ENCODE measurements at places on chromosomes 5 and 9.

DNA sequence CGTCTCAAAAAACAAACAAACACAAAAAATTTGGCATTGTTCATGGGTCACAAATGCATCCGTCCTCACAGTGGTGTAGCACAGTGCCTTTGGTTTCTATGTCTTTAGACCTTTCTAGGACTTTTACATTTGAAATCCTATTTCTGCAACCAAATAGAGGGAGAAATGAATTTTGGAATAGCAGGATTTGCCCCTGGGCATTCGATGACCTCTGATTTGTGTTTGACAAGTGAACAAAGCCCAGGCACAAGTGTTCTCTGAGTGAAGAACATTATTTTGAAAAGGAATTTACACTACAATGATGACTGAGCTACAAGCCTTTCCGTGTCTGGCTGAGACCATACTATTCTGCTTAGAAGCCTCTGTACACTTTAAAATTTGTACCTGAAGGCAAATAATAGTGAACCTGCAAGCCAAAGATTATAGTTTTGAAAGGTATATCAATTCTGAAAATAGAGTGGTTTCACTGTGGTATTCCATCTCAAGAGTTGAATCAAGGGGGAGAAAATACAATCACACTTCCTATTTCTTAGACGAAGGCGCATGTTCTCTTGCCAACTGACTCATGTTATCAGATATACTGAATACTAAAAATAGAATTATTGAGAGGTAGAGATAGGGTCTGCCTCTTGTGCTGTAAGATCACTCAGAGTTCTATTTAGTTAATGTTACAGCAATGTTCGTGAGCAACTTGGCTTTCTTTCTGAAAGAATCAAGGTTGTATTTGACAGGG, 297.6 kb downstream of the KDM4C start:
- H3K27ac ChIP-seq: no peak overlapping the region
- no peaks in the 10 kb centered on the region for H3K27me3 ChIP-seq
- no peak for DNase-seq
- no peaks in the 10 kb centered on the region for H3K36me3 ChIP-seq
- H3K4me1 ChIP-seq: no peaks in the 10 kb centered on the region
- H3K4me3 ChIP-seq: no peak overlapping the region

GRCh38 chr5:80408484-80409366, 861 bp downstream of the ZFYVE16 start:
- no peaks in the 10 kb centered on the region for H3K4me1 ChIP-seq
- H3K4me3 ChIP-seq: peak overlapping the region; percentile 94

GRCh38 chr5:12623408-12623807, 719.2 kb upstream of the CTNND2 start:
- H3K4me1 ChIP-seq: no peaks in the 10 kb centered on the region
- DNase-seq: no peak
- H3K36me3 ChIP-seq: no peaks in the 10 kb centered on the region
- no peak overlapping the region for H3K27ac ChIP-seq
- no peak overlapping the region for H3K4me3 ChIP-seq

GRCh38 chr5:149071756-149072155, 8.9 kb upstream of the SH3TC2 start:
- H3K27ac ChIP-seq: no peak overlapping the region
- H3K36me3 ChIP-seq: no peaks in the 10 kb centered on the region
- DNase-seq: no peak
- H3K27me3 ChIP-seq: no peaks in the 10 kb centered on the region

GRCh38 chr9:96171728-96172127, 130.2 kb downstream of the HSD17B3 start:
- no peaks in the 10 kb centered on the region for H3K27me3 ChIP-seq
- no peak overlapping the region for H3K27ac ChIP-seq
- H3K36me3 ChIP-seq: no peaks in the 10 kb centered on the region
- H3K4me3 ChIP-seq: no peak overlapping the region

- peaks cover 14% of the 10 kb centered on the region for H3K36me3 ChIP-seq
- DNase-seq: no peak
- no peak overlapping the region for H3K4me3 ChIP-seq
- H3K27me3 ChIP-seq: no peaks in the 10 kb centered on the region
These were observed 76.1 kb downstream of the FNIP1 start for GRCh38 chr5:131720714-131721113.

DNA sequence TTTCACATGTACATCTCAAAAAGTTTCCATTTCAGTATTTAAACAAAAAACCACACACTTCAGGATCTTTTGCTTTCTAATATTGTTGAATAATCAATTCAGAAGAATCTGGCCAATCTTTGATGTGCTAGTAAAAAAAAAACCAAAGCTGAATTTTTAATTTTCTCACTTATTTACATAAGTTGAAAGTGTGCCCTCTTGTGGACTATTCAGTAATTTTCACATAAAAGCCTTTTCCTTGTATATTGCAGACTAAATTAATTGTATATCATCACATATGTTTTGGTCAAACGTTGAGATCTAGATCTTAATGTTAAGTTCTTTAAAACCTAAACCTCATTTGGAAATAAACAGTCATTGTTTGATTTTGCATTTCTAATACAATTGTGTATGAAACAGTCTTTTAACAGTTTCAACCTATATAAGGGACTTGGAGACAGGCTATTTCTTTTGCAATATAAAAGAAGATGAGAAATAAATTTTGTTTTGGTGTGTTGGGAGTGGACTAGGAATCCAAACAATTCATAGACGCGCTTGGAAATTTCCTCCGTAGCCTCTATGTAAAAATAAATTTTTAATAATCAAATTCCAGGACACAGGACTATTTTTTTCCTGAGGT, 68.1 kb downstream of the NIPBL start:
- no peaks in the 10 kb centered on the region for H3K36me3 ChIP-seq
- H3K4me3 ChIP-seq: no peak overlapping the region
- H3K4me1 ChIP-seq: peaks cover 4% of the 10 kb centered on the region
- no peaks in the 10 kb centered on the region for H3K27me3 ChIP-seq
- no peak for DNase-seq
- no peak overlapping the region for H3K27ac ChIP-seq

- no peak for DNase-seq
- no peaks in the 10 kb centered on the region for H3K27me3 ChIP-seq
- no peak overlapping the region for H3K27ac ChIP-seq
These were observed 126.1 kb upstream of the PAPPA start for GRCh38 chr9:116027511-116027910.

GRCh38 chr9:133718563-133719315, 19.4 kb downstream of the SARDH start:
- H3K36me3 ChIP-seq: no peaks in the 10 kb centered on the region
- H3K4me1 ChIP-seq: no peaks in the 10 kb centered on the region
- H3K4me3 ChIP-seq: no peak overlapping the region
- DNase-seq: no peak
- H3K27me3 ChIP-seq: no peaks in the 10 kb centered on the region

DNA sequence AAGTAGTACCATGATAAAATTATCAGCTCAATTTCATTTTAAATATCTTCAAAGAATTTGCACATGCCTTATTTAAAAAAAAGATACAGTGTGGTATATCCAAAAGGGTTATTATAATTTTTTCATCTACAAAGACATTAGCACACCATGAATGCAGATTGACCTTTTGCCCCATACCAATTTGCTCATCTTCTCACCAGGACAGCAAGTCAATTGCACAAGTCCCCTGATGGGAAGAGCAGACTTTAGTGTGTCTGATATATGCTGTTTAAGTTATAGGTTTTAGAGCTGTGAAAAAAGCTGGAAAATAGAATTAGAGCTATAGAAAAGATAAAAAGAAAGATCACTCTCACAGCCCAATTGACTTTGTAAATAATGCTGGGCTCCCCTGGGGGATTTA, 325.8 kb upstream of the CDH6 start:
- H3K27me3 ChIP-seq: no peaks in the 10 kb centered on the region
- no peaks in the 10 kb centered on the region for H3K36me3 ChIP-seq
- H3K27ac ChIP-seq: no peak overlapping the region
- H3K4me3 ChIP-seq: no peak overlapping the region
- DNase-seq: no peak

DNA sequence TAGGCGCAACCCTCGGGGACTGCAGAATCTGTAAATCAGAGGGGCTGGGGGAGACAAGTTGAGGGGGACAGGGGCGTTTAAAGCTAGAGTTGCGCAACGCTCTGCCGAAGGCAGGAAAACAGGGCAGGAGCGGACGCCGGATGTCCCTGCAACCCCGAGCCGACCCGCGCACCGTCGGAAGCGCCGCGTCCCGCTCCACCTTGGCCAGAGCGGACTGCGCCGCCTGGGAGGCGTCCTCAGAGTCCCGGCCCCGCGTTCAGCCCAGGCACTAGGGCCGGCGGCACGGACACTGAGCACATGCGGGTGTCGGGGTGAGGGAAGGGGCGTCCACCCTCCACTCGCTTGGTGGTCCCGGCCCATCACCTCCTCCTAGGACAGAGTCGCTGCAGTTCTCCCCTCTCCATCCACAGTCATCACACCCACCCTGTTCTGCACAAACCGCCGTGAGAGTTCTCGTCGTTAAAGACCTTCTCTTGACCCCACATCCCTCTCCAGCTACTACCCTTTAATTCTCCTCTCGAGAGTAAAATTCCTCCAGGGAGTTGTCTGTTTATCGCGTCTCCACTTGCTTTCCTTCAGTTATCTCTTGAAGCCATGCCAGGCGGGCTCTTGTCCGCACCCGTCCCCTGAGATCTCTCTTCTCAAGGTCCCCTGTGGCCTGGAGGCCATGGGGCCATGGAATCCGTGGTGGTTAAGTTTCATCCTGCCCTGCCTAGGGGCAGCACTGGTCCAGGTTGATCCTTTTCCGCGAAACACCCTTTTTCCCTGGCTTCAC, 796 bp upstream of the PDLIM7 start:
- peak overlapping the region; percentile 61 for H3K27ac ChIP-seq
- H3K36me3 ChIP-seq: no peaks in the 10 kb centered on the region
- peak overlapping the region; percentile 77 for H3K4me3 ChIP-seq

- no peaks in the 10 kb centered on the region for H3K27me3 ChIP-seq
- no peak overlapping the region for H3K4me3 ChIP-seq
- no peak overlapping the region for H3K27ac ChIP-seq
- H3K36me3 ChIP-seq: no peaks in the 10 kb centered on the region
These were observed 43.9 kb downstream of the CRB2 start for GRCh38 chr9:123399803-123400378.

- no peaks in the 10 kb centered on the region for H3K27me3 ChIP-seq
- H3K4me3 ChIP-seq: no peak overlapping the region
- no peak for DNase-seq
These were observed 7.8 kb upstream of the TPM2 start for GRCh38 chr9:35697486-35697885.

DNA sequence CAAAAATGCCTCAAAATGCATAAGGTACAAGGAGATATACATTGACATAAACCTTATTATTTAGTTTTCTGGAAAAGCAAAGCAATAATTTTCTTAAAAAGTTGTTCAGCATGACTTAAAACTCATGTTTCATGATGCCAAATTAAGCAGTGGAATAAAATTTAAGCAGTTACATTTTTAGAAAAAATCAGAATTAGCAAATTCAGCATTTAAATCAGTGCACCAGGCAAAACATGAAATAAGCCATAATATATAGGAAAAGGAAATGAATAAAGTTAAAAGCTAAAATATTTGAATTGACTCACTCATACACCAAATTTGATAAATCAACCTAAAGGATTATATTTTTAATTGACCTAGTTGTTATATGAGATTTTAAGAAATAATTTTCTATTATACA, 795.1 kb upstream of the CDH6 start:
- no peaks in the 10 kb centered on the region for H3K36me3 ChIP-seq
- no peak overlapping the region for H3K27ac ChIP-seq
- H3K27me3 ChIP-seq: no peaks in the 10 kb centered on the region
- no peak for DNase-seq

DNA sequence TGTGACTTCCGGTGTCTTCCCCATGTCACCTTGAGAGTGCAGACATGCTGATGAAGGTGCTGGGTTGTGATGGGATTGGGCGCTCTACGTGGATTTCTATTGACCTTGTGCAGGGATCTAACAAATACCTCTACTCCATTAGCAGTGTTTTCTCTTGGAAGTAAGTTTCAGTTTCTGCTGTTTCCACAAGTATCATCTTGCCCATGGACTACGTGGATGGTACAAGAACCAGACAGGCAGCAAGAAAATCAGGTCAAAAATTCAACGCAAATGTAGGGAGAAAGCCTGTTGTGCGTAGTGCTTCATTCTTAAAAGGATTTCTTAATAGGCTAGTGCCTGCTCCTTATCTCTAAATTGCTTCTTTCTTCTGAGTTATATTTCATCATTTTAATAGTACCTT, 60.8 kb downstream of the AOPEP start:
- no peaks in the 10 kb centered on the region for H3K4me1 ChIP-seq
- H3K27me3 ChIP-seq: no peaks in the 10 kb centered on the region
- no peak for DNase-seq
- no peaks in the 10 kb centered on the region for H3K36me3 ChIP-seq
- H3K4me3 ChIP-seq: no peak overlapping the region

- no peak overlapping the region for H3K4me3 ChIP-seq
- H3K27me3 ChIP-seq: no peaks in the 10 kb centered on the region
- no peak overlapping the region for H3K27ac ChIP-seq
- no peaks in the 10 kb centered on the region for H3K36me3 ChIP-seq
These were observed 380.6 kb downstream of the ADGRV1 start for GRCh38 chr5:90939211-90939610.

GRCh38 chr5:68426586-68426985, 211.0 kb downstream of the PIK3R1 start:
- H3K27ac ChIP-seq: no peak overlapping the region
- no peak for DNase-seq
- H3K4me3 ChIP-seq: no peak overlapping the region
- H3K27me3 ChIP-seq: no peaks in the 10 kb centered on the region

DNA sequence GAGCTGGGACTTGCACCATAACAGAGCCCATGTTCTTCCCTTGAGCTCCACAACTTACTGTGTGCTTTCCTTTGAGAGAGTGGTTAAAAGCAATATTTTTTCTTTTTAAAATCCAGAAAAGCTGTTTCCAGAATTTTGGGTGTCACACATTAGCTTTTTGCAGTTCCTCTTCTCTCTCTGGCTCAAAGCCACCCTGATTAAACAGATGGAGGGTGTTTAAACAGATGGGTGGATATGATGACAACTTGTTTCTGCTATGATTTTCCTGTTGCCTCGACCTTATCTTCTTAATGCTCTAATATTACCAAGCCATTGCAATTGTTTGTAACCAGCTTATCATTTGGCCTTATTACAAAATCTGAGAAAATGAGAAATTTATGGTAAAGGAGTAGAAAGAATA, 22.9 kb upstream of the CFAP95 start:
- DNase-seq: no peak
- no peak overlapping the region for H3K27ac ChIP-seq
- no peaks in the 10 kb centered on the region for H3K27me3 ChIP-seq
- H3K4me1 ChIP-seq: no peaks in the 10 kb centered on the region
- no peaks in the 10 kb centered on the region for H3K36me3 ChIP-seq

GRCh38 chr5:74476046-74476818, 164.3 kb downstream of the ENC1 start:
- no peak for DNase-seq
- no peak overlapping the region for H3K4me3 ChIP-seq
- H3K27ac ChIP-seq: no peak overlapping the region
- peaks cover 3% of the 10 kb centered on the region for H3K27me3 ChIP-seq
- H3K4me1 ChIP-seq: no peaks in the 10 kb centered on the region
- H3K36me3 ChIP-seq: no peaks in the 10 kb centered on the region

DNA sequence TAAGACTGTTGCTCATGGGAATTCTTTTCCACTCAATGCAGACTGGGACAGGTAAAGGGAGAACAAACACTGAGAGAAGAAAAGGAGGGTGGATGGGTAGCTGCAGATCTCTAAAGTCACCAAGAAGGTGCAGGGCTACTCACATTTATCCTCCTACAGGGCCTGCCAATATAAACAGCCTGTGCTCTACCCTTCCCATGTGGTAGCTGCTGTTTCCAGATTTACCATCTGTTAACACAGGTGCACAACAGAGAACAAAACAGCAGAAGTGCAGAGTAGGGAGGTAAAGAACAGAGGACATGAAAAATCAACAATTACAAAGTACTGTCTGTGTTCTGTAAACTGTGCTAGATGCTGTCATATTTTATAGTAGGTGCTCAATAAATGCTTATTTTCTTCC, 26.0 kb downstream of the JAKMIP2 start:
- no peak overlapping the region for H3K4me3 ChIP-seq
- H3K36me3 ChIP-seq: no peaks in the 10 kb centered on the region
- no peaks in the 10 kb centered on the region for H3K27me3 ChIP-seq
- no peak for DNase-seq
- H3K27ac ChIP-seq: no peak overlapping the region

Data from naive thymus-derived CD4-positive, alpha-beta T cell (primary cell).